ENCODE measurements at places on chromosomes 3 and 15.

DNA sequence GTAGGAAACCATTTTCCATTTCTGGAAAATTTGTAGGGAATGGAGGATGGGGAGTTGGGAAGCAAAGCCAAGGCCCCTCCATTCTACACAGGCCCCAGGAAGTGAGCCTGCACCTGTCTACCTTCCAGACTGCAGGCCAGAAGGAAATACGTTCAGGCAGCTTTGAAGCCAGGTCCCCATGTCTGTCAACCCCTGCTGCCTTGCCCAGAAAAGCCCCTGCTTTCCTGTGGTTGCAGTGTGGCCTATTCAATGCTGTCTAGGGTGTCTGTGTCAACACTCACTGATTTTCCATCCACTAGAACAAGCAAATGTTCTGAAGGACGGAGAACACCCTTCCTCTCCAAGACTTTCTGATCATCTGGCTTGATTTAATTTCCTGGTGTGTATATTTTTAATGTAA lies 281.9 kb downstream of the TLE3 start:
- DNase-seq, result no peak

DNA sequence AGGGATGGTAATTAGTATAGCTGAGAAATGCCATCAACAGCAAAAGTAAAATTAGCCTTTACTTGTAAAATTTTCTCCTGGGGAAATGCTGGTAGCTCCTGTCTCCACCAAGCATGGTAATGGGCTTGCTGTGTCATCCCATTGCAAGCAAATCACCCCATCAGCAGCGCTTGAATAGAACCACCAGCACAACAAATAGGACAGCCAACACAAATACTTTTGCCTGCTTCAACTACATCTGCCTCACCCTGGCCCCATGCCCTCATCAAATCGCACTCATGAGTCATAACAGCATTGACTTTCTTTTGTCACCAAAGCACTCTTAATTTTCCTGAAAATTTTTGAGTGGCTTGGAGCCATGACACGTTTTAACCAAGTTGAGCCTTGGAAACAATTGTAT lies 52.6 kb downstream of the ERC2 start:
- DNase-seq, result no peak

DNA sequence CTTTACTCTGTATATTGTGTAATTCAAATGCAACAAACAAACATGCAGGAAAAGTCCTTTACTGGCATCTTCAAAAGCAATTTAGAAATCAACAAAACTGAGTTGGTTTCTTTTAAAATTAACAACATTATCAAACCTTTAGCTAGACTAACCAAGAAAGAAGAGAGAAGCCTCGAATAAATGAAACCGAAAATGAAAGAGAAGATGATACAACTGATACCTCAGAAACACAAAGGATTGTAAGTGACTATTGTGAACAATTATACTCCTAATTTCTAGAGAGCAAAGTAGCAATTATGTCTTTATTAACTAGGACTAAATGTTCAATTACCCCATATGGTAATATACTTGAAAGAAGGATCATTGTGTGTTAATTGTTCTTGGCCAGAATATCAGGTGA lies 49.2 kb upstream of the P3H2 start:
- no peak for DNase-seq

GRCh38 chr3:151584566-151584965 lies 123.7 kb upstream of the IGSF10 start:
- no peak for DNase-seq

- DNase-seq, result no peak
These were observed 225.9 kb downstream of the GREM1 start for GRCh38 chr15:32943711-32944110.

DNA sequence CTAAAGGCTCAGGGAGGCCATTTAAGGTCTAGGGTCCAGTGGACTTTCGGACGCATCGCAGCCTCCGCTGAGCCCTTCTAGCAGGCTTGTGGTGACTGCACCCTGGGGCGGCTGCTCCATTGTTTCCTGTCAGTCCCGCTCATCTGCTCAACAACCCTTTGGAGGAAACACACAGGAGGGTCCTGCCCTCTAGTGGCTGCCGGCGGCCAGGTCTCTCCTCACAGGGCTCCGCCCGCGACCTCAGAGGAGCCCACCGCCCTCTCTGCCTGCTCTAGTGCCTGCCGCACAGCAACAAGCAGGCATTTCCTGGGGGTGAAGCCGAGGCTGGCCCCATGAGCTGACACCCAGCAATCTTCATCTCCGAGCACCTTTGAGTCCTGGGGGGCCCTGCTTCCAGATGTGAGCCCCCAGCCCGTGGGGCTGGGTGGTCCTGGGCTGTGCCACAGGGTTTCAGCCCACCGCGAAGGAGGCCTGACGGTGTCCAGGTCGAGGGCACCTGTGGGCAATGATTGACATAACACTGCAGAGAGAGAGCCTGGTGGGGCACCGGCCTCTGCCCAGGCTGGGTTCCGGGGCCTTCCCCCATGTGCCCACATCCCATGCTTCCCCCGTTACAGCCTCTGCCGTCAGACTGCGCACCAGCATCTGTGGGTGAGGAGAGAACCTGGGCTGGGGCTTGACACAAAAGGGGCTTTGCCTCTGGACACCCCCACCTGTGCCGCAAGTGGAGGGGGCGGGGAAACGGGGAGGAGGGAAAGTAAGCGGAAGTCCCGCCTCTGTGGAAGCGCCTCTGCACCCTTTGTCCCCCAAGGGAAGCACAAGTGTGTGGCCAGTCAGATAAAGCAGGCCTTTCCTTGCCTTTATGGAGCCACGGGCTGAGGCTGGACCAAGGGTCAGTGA lies 27.0 kb upstream of the SFMBT1 start:
- DNase-seq, result peak; percentile 87

DNA sequence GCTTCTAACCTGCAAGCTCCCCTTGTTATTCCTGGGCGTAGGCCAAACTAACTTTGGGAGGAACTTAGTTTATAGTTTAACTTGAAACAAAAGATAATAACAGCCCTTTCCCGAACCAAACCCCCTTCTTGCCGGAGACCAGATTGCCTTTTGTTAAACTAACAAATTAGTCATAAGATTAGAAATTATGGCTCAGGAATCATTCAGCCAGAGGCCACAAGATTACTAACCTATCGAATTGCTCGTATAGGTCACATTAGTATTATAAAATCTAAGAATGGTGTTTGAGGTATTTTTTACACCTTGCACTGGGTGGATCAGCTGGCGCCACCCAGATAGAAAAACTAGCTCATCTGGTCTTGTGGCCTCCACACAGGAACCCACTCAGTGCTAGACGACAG lies 65.3 kb upstream of the RAP2B start:
- DNase-seq, result no peak

GRCh38 chr3:159131376-159131775 lies 329.5 kb downstream of the MFSD1 start:
- no peak for DNase-seq

DNA sequence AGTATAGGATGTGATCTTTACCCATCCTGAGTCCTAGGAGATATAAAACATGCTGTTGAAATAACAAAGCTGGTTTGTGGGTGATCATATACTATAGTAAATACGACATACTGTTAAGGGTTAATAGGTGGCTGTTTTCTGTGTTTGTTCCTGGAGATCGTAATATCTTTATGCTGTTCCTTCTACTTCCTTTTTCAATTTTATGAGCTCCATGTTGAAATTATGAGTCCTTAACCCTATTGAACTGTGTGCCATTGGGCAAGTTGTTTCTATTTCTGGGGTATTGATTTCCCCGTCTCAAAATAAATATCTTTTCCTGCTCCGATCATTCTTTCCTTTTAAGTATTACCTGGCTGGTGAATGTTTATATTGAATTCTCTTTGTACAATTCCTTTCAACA lies 115.1 kb downstream of the LPP start:
- no peak for DNase-seq

GRCh38 chr3:187025656-187026316 lies 95.5 kb downstream of the ST6GAL1 start:
- DNase-seq, result peak; percentile 26

- no peak for DNase-seq
These were observed 95.3 kb upstream of the HES1 start for GRCh38 chr3:194040516-194041273.

DNA sequence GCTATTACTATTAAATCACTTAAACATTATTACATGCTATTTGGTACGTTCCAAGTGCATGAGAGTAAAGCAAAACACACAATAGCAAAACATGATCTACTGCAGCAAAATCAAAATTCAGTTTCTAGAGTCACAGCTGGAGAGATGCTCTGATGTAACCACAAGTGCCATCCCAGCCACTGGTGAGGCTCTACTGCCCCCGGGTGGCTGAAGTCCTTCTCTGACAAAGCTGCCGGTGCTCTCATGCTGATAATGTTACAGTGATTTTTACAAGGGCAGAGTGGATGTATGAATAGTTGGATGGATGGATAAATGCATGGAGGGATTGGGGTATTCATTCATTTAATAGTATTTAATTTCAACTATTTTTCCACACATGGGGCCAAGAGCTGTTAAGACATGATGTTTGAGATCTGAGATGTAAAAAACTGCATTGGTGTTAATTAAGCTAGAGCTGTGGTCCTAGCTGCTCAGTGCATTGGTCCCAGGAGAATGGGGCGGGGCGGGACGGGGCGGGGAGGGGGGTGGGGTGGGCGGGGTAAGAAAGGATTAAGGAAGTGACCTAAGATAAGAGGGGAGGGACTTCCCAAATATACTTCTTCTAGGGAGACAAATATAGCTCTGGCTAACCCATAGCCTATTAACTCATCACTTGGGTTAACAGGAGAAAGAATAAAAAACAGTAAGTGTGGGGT lies 5.3 kb upstream of the SPESP1 start:
- DNase-seq, result peak; percentile 66

GRCh38 chr3:154102225-154102624 lies 19.0 kb upstream of the ARHGEF26 start:
- DNase-seq, result no peak

DNA sequence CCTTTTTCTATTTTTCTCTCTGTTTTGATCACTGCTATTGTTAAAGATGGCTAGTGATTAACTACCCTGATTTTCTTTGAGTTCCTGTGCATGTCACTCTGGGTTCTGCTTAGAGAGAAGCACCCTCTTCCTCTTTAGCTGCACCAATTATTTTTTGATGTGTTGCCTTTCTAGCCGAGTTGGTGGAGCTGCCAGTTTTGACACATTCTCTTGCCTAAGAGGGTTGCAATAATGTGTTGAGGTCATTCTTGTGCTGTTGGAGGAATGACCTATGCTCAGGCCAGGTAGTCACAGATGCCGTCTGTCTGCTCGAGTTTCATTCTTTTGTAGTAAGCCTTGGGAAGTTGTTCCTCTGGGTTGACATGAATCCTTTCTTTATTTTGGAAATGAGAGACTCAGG lies 84.6 kb upstream of the DPH6 start:
- DNase-seq, result no peak

- no peak for DNase-seq
These were observed 121.8 kb upstream of the SMAD3 start for GRCh38 chr15:66943456-66944095.

- no peak for DNase-seq
These were observed 83.7 kb downstream of the CMSS1 start for GRCh38 chr3:99901200-99901926.

GRCh38 chr15:85137489-85138168 lies 156.0 kb downstream of the PDE8A start:
- DNase-seq, result no peak

DNA sequence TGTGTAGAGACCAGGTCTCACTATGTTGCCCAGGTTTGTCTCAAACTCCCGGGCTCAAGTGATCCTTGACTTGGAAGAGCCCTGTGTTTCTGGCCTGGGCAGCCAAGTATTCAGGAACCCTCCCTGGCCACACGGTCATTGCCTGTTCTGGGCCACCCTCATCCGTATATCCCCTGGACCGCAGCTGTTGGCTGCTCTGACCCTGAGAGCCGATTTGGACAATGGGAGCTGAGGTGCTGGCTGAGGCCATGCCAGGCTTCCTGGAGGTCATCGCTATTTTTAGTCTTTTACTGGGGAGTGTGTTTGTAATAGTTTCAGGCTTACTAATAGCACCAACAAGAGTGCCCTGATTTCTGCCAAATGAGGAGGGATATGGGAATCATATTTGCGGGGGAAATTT lies 60.7 kb downstream of the ADAMTS7 start:
- no peak for DNase-seq

DNA sequence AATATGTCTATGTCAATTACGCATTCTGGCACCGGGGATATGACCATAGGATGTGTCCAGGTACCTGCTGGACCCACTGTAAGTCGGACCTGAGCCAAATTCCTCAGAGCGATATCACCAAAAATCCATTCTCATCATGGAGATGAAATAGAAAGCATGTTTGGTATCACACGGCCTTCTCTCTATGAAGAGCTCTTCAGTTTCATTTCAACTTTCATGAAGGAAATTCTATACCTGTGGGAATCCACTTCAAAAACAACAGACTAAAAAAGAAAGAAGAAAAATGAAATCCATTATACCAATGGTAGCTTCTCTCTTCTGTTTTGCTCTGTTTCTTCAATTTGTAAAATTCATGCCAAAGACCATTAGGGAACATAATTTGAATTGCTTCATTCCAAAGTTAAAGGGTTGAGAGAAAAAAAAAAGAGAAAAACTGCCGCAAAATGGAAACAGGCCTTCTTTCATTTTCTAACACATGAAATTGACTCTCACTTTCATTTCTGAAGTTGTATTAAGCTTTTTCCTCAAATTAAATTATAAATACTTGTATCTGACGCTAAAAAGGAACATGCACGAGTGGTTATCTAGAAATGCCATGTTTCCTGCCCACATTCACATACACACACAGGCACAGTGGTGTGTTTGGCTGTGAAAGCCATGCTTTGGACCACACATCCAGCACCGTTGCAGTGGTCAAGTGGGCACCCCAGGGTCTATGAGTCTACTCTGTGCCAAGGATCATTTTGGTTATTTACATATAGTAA lies 46.9 kb upstream of the DIPK2A start:
- no peak for DNase-seq

DNA sequence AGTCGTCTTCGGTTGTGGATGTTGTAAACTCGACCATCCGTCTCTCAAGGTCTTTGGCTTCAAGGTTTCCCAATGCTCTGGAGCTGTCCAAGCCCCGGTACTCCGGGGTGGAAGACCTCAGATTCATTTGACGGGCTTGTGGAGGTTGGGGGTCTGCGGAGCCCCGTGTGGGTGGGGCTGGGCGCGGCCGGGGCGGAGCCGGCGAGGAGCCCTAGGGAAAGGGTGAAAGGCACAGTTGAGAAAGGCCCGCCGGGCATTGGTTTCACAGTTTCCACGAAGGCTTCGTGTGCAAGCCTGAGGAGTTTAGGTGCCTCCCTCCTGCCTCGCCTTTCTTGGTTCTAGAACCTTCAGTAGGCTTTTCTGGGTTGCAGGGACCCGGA lies 360 bp upstream of the MGA start:
- DNase-seq, result no peak

- no peak for DNase-seq
These were observed 50.6 kb upstream of the SPPL2A start for GRCh38 chr15:50815958-50816590.
